Stimulated activated CD4-positive, alpha-beta T cell treated with anti-CD3 and anti-CD28 coated beads, Interleukin-1b, Interleukin-23, amount 100 ng/mL, for 1 hour (primary cell): ENCODE measurements at places on chromosomes 7 and 10.

GRCh38 chr7:67364441-67365017 lies 367.9 kb downstream of the TYW1 start:
- no peak for DNase-seq

DNA sequence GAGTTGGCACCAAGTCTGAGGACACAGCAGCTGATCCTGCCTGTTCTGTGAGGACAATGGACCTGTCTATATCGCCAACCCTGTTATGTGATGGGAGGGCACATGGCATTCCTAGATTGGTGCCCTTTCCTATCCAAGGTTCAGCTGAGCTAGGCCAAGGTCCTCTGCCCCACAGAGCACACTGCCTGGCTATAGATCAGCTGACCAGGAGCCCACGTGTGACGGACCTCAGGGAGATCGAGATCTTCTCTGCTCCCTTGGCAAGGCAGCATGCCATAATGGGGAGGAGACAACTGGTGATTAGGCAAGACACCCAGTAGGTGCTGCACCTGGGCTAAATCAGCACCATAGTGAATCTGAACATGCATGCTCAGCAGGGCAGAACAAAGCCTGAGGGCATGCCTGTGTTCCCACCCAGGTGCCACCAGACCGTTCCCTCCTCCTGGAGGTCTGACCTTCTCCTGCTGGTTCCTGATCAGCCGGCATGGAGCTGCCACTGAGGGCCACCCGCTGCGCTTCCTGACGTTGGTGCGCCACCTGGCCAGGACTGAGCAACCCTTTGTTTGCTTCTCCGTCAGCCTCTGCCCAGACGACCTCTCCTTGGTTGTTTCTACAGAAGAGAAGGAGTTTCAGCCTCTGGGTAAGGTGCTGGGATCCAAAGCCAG lies 93.7 kb downstream of the WDFY4 start:
- DNase-seq: no peak

GRCh38 chr10:56633876-56634452 lies 272.9 kb upstream of the ZWINT start:
- no peak for DNase-seq

DNA sequence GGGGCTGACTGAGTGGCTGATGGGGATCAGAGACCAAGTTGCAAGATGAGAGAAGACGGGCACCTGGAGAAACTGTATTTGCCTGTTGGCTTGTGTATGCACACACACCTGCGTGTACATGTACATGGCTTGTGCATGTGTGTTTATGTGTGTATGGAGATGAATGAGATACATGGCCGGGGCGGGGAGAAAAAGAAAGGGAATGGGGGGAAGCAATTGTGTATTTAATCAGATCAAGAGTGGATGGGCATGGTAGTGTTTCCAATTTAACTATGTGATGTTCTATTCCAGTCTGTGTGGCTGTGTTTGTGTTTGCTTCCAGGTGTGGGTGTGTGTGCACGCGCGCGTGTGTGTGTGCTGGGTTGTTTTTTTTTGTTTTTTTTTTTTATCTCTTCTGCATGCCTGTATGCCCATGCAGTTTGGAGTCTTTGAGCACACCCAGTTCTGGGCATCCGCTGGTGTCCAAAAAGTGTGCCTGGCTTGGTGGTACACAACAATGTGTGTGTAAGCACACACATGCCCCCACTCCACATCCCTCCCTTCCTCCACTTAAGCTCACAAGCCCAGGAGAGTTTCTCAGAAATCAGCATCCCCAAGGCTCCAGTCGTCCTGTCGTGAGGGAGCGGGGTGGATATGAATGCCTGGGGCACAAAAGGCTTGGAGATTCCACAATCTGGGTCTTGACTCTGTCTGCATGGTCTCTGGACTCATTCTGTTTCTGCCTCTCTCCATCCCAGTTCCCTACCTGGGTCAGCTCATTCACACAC lies 2.5 kb upstream of the VGF start:
- DNase-seq: no peak

DNA sequence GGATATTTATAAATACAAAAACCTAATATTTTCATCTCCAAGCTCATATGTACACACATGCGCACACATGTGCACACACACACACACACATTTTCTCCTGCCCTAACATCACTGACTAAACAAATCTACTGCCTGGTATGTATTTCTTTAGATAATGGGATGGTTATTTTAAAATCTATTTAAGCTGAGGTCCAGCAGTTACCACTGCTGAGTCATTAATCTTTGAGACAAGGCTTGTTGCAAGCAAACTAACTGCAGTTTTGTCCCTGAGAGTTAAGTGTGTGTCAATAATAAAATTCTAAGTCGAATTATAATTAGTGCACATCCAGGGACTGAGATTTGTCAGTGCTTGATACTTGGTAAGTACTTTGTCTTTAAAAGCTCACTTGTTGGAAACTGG lies 135.1 kb downstream of the VPS50 start:
- no peak for DNase-seq

GRCh38 chr7:12674053-12674452 lies 13.4 kb upstream of the ARL4A start:
- no peak for DNase-seq

- no peak for DNase-seq
Observed at GRCh38 chr7:8931906-8932646, 498.7 kb downstream of the NXPH1 start.

- DNase-seq: no peak
Observed at GRCh38 chr10:37831495-37832333, 25.7 kb downstream of the ZNF248 start.

DNA sequence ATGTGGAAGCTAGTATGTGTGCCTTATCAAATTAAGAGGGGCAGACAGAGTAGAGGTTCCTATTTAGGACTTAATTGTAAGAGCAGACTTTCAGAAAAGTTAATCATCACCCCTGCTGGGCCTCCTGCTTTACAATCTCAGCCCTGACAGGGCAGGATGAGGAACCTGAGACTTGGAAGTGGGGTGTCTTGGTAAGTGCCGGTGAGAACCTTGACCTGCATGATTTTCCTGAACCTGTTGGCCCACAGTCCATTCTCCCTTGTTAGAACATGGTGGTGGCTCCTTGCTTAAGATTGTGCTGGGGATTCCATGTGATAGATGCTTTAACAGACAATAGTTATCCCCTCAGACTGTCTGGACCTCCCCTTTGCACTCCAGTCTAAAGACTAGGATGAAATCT lies 141.7 kb upstream of the TMEM72 start:
- no peak for DNase-seq
